ENCODE measurements at places on chromosomes 7 and 10.

- no peak for DNase-seq
Observed at GRCh38 chr10:85925201-85925750, 441.3 kb downstream of the GRID1 start.

DNA sequence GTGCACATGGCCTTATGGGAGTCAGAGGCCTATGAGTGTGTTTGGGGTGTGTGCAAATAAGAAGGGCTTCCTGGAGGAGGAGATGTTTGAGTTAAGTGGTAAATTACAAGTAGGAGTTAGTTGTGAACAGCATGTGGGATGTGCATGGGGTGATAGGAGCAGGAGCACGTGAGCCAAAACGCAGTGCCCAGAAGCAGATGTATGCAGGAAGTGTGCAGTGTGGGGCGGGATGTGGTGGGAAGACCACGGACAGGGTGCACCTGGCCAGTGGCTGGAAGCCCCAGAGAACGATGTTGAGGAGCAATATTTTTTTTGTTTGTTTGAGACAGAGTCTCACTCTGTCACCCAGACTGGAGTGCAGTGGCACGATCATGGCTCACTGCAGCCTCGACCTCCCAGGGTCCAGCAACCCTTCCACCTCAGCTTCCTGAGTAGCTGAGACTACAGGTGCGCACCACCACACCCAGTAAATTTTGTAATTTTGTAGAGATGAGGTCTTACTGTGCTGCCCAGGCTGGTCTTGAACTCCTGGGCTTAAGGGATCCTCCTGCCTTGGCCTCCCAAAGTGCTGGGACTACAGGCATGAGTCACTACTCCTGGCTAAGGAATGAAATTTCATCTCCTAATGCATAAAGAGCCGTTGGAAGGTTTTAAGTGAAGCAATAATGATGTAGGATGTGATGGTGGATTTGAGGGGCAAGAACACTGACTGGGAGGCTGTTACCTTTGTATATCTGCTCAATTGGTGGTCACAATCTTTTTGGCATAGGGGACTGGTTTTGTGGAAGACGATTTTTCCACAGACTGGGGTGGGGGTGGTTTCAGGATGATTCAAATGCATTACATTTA, 78.4 kb downstream of the LYZL2 start:
- no peak for DNase-seq

DNA sequence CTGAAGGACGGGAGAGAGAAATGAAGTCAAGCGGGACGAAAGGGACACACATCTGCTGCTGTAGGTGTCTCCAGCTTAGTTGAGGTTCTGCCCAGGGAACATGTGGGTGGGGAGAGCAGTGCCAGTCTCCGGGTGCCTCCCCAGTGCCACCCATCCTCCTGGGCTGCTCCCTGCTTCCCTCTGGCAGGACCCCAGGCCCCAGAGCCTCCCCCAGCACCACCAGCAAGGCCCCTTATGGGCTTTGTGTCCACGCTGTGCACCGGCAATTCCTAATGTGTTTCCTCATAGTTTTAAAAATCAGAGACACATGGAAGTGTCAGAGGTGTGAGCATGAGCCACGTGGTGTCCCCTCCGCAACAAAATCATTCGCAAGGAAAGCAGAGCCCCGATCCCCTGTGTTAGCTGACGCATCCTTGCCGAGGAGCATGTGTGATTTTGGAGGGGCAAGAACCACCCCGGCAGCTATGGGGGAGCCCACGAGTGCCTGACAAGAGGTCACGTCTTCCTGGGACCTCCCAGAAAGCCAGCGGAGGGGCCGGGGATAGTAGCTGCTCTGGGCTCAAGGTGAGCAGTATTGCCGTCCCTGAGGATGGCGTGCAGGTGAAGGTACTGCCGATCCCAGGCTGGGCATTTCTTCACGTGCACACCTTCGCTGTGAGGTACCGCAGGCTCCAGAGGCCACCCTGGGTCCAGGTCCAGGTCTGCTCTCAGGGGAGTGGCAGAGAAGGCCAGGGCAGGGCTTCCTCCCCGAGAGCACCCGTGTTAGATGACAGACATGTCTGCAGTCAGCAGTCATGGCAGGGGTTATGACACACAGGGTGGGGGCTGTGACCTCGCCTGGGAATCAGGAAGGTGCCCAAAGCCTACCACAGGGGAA, 448.2 kb upstream of the FOXK1 start:
- no peak for DNase-seq

DNA sequence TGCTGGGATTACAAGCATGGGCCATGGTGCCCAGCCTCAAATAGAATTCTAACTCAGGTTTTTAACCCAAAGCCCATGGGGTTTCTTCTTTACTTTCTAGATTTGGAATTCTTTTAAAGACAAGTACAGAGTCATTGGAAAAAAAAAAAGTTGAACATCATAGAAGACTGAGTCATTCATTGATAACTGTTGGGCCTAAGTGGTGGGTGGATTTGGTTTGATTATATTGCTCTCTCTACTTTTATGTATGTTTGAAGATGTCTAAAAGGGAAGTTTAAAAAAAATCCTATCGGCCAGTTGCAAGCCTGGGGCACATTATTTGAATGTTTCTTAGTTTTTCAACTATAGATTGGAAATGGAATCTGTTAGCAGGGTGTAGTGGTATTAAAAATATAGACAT, 49.7 kb downstream of the INPP5F start:
- no peak for DNase-seq
